ENCODE measurements at places on chromosomes 3 and 15. TPM values are rescaled to one million over a fixed set of nuclear protein-coding genes. Genes with fewer than 3 reads are reported as not detected.

DNA sequence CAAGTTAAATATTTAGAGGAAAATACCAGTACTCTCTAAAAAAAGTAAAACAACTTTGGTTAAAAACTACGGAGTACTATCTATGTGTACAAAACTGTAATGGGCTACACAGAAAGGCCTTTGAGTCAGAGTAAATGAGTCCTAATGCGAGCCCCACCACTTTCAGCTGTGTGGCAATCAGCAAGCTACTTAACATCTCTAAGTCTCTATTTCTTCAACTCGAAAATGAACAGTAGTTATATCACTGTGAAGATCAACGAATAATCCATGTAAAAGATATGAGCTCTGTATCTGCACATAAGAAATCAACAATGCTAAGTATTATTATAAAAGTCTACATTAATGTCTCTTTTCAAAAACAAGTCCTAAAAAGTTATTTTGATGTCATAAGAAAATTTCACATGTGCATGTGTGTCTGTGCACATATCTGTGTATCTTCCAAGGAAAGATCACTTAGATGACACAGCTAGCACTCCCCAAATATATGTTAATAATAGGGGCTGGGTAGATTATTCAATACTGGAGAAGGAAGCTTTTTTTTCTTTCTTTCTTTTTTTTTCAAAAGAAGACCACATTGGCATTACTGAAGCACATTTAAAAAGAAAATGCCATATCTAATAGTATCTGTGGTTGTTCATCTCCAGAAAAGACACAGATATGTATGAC, 58.8 kb downstream of the TBC1D5 start:
- H3K4me1 ChIP-seq = no peaks in the 10 kb centered on the region

DNA sequence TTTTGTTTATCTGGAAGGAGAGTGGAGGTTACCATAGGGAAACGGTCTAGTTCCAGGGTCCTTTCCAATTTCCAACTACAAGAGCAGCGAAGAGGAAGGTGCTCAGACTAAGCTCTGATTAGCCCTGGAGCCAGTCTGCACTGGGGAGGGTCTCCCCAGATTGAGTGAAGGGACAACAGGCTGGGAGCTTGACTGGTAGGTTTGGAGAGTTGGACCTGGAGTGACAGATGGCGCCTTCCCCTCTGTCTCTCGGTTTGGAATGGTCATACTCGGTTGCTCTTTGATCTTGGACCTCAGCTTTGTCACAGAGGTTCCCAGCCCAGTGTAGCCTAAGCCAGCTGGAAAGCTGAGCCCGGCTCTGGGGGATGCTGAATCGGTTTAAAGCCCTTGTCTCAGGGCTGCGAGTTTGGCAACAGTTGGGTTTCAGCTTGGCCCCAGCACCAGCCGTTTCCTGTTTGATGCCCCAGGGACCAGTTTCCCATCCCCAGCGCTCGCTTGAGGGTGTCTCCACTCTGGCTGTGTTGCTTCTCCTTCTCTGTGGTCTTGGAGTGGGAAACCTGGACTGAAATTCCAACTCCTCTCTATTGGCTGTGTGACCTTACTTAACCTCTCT, 53.1 kb upstream of the ULK4 start:
- H3K4me1 ChIP-seq = peaks cover 41% of the 10 kb centered on the region
- H3K36me3 ChIP-seq = no peaks in the 10 kb centered on the region
- DNase-seq = no peak
- H3K4me3 ChIP-seq = peak overlapping the region; percentile 96
- no peaks in the 10 kb centered on the region for H3K27me3 ChIP-seq
- peak overlapping the region; percentile 86 for H3K27ac ChIP-seq

GRCh38 chr3:100769693-100770092, 60.4 kb downstream of the TFG start:
- no peaks in the 10 kb centered on the region for H3K36me3 ChIP-seq
- H3K27me3 ChIP-seq = no peaks in the 10 kb centered on the region
- no peak for DNase-seq
- H3K27ac ChIP-seq = no peak overlapping the region
- no peak overlapping the region for H3K4me3 ChIP-seq

- no peaks in the 10 kb centered on the region for H3K36me3 ChIP-seq
- DNase-seq = no peak
- no peaks in the 10 kb centered on the region for H3K27me3 ChIP-seq
- no peak overlapping the region for H3K4me3 ChIP-seq
- no peak overlapping the region for H3K27ac ChIP-seq
These were observed 54.3 kb downstream of the DNAJB8 start for GRCh38 chr3:128412180-128413002.

DNA sequence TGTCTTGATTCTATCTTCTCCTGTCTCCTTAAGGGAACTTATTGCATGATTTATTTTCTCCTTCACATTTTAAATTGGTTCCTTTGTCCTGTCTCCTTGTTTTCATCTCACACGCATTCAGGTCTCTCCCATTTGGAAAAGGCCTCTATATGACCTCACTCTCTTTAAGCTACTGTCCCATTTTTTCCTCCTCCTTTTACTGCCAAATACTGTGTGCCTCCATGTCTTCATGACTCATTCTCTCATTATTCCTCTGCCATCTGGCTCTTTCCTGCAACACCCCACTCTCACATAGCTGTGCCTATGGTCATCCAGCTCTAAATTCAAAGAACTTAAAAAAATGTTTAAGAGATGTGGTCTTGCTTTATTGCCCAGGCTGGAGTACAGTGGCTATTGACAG, 48.0 kb downstream of the TYRO3 start:
- no peak overlapping the region for H3K27ac ChIP-seq
- no peaks in the 10 kb centered on the region for H3K27me3 ChIP-seq
- H3K4me1 ChIP-seq = peaks cover 11% of the 10 kb centered on the region
- DNase-seq = no peak
- no peaks in the 10 kb centered on the region for H3K36me3 ChIP-seq

DNA sequence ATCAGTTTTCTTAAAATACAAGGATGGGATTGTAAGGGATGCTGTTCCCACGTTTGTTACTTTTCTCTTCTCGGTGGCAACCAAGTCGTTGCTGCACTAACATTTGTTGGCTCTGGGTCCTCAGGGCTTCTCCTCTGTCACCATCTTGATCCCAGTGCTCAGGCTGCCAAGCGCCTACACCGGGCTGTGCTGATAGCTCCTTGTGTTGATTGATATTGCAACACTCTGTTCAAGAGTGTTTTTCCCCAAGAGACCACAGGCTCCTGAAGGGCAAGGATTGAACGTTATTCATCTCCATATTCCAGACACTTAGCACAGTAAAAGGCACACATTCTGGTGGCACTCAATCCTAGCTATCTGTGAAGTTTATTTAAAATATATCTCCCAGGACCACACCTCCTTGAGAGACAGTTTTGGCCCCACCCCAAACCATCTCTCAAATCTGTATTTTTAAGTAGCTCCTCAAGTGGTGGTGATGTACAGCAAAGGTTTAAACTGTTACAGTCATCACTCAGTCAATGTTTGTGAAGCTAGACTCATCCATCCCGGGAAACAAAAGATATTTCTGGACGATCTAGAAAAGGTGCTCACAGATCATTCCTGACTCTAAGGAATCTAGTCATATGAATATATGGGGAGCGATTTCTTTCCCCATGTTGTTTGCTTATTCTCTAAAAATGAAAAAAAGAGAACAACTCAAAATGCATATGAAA, 38.5 kb upstream of the FOXP1 start:
- H3K27ac ChIP-seq = no peak overlapping the region
- no peaks in the 10 kb centered on the region for H3K36me3 ChIP-seq
- no peak overlapping the region for H3K4me3 ChIP-seq
- H3K4me1 ChIP-seq = no peaks in the 10 kb centered on the region
- H3K27me3 ChIP-seq = no peaks in the 10 kb centered on the region
- no peak for DNase-seq

DNA sequence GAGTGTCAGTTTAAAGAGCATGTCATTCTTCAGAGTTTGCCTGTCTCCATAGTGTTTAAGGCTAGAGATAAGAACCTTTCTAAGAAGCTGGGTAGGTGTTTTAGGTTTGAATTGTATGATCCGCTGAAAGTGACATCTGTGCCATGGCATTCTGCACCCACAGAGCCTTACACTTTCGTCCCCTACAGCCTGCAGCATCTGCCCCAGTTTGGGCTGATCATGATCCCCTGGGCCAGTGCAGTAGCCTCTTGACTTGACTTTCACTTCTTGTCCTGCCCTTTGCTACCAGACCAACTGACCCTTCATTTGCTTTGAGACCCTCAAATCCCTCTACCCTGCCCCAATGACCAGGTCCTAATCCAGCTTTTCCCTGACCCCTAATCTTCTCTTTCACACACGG, 81.6 kb downstream of the SOX14 start:
- no peak overlapping the region for H3K4me3 ChIP-seq
- no peak for DNase-seq
- no peaks in the 10 kb centered on the region for H3K27me3 ChIP-seq
- H3K36me3 ChIP-seq = no peaks in the 10 kb centered on the region

- no peak for DNase-seq
- H3K4me1 ChIP-seq = peaks cover 11% of the 10 kb centered on the region
- H3K27ac ChIP-seq = no peak overlapping the region
- no peaks in the 10 kb centered on the region for H3K36me3 ChIP-seq
- H3K4me3 ChIP-seq = no peak overlapping the region
These were observed 28.4 kb upstream of the RAB6B start for GRCh38 chr3:133924041-133924440.

DNA sequence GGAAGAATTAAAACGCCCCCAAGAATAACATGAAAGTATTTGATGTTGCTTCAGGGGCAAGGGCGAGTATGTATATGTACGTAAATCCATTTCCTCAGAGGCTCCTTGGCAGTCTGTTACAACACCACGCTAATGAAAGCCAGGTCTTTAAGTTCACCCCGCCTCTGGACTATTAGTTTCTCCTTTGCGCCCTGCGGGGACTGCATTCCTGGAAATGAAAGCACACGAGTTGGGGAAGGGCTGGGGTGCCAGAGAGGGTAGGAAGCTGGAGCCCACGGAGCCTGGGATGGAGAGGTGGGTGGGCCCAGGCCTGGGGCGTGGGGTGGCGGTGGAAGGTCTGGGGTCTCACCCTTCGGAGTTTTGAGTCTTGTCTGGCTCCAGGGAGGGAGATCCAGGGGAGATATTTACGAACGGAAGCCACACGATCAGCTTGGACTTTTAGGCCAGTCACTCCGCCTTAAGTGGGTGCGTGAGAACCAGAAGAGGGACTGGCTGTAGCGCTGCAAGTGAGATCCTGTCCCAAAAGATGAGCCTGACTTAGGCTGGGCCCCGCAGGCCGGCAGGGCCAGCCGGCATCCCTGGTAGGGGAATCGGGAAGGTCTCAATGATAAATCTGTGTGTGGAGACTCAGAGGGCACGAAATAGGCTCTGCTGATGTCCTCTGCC, 1.6 kb upstream of the PLCL2 start:
- H3K36me3 ChIP-seq = no peaks in the 10 kb centered on the region
- no peak overlapping the region for H3K27ac ChIP-seq
- H3K4me3 ChIP-seq = no peak overlapping the region
- DNase-seq = no peak
- peaks cover 9% of the 10 kb centered on the region for H3K4me1 ChIP-seq

- no peak overlapping the region for H3K4me3 ChIP-seq
- peaks cover 12% of the 10 kb centered on the region for H3K4me1 ChIP-seq
- H3K36me3 ChIP-seq = no peaks in the 10 kb centered on the region
- no peak overlapping the region for H3K27ac ChIP-seq
These were observed 19.6 kb downstream of the TIMP4 start for GRCh38 chr3:12139111-12139511.

- H3K27ac ChIP-seq = no peak overlapping the region
- H3K36me3 ChIP-seq = no peaks in the 10 kb centered on the region
- DNase-seq = no peak
- no peak overlapping the region for H3K4me3 ChIP-seq
- no peaks in the 10 kb centered on the region for H3K27me3 ChIP-seq
These were observed 79.4 kb downstream of the SNTN start for GRCh38 chr3:63731866-63732265.

GRCh38 chr3:155101398-155101797, 21.3 kb downstream of the MME start:
- H3K36me3 ChIP-seq = no peaks in the 10 kb centered on the region
- no peak overlapping the region for H3K27ac ChIP-seq
- no peaks in the 10 kb centered on the region for H3K27me3 ChIP-seq
- no peak overlapping the region for H3K4me3 ChIP-seq

- H3K27me3 ChIP-seq = no peaks in the 10 kb centered on the region
- peak overlapping the region; percentile 51 for H3K27ac ChIP-seq
- H3K36me3 ChIP-seq = no peaks in the 10 kb centered on the region
- peak; percentile 61 for DNase-seq
These were observed 131.9 kb upstream of the MEF2A start for GRCh38 chr15:99433757-99434450.

- H3K4me1 ChIP-seq = no peaks in the 10 kb centered on the region
- H3K4me3 ChIP-seq = no peak overlapping the region
- DNase-seq = no peak
- H3K27me3 ChIP-seq = no peaks in the 10 kb centered on the region
These were observed 63.9 kb downstream of the ETV5 start for GRCh38 chr3:186044968-186045367.

- no peak overlapping the region for H3K4me3 ChIP-seq
- no peaks in the 10 kb centered on the region for H3K27me3 ChIP-seq
- no peak for DNase-seq
- no peaks in the 10 kb centered on the region for H3K4me1 ChIP-seq
These were observed 66.3 kb downstream of the STRIT1 start for GRCh38 chr3:155227141-155227540.

- no peaks in the 10 kb centered on the region for H3K4me1 ChIP-seq
- no peaks in the 10 kb centered on the region for H3K27me3 ChIP-seq
- H3K36me3 ChIP-seq = peaks cover 89% of the 10 kb centered on the region
- no peak overlapping the region for H3K4me3 ChIP-seq
- no peak for DNase-seq
These were observed 61.9 kb downstream of the EIF3J start for GRCh38 chr15:44598892-44599291.

- no peak for DNase-seq
- peaks cover 15% of the 10 kb centered on the region for H3K36me3 ChIP-seq
- no peak overlapping the region for H3K27ac ChIP-seq
- peaks cover 13% of the 10 kb centered on the region for H3K4me1 ChIP-seq
- H3K4me3 ChIP-seq = no peak overlapping the region
These were observed 5.3 kb downstream of the MAP2K5 start for GRCh38 chr15:67547836-67548235.

DNA sequence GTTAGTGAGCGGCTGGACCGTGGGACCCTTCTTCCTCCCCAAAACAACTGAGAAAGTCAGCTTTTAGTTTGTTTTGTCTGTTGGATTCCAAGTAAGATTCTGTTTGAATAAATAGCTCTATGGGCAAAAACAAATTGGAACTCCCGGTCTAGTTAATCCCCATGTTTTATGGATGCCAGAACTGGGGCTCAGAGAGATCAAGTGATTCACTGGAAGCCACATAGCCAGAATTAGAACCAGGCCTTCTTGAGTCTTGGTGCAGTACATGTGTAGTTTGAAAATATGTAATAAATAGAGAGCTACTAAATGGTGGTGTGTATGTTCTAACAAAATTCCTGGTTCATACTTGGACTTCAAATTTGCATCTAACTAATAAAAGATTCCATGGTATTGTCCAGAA, 29.3 kb upstream of the POLR2M start:
- H3K4me3 ChIP-seq = no peak overlapping the region
- no peaks in the 10 kb centered on the region for H3K27me3 ChIP-seq
- H3K4me1 ChIP-seq = no peaks in the 10 kb centered on the region
- no peak overlapping the region for H3K27ac ChIP-seq
- no peaks in the 10 kb centered on the region for H3K36me3 ChIP-seq
- no peak for DNase-seq

CD86 gene
- 27.4 TPM for total RNA-seq

DGKG gene
- total RNA-seq = 4.7 TPM

EPHB3 gene
- total RNA-seq = 7.8 TPM

SEMA6D gene
- 8.0 TPM for total RNA-seq

SNX22 gene
- 28.3 TPM for total RNA-seq

ZNF80 gene
- total RNA-seq = not detected

FBLN2 gene
- total RNA-seq = 32.9 TPM

BFSP2 gene
- total RNA-seq = not detected

MTHFS gene
- total RNA-seq = 40.4 TPM

ACKR4 gene
- total RNA-seq = 8.0 TPM

TGM5 gene
- not detected for total RNA-seq

IL12A gene
- total RNA-seq = 0.96 TPM
